Right forelimb (tissue), 1 donor: ENCODE measurements at places on chromosomes 2 and 18.
A peak's percentile ranks its signal among the peaks of the same experiment; 100 is the strongest.

DNA sequence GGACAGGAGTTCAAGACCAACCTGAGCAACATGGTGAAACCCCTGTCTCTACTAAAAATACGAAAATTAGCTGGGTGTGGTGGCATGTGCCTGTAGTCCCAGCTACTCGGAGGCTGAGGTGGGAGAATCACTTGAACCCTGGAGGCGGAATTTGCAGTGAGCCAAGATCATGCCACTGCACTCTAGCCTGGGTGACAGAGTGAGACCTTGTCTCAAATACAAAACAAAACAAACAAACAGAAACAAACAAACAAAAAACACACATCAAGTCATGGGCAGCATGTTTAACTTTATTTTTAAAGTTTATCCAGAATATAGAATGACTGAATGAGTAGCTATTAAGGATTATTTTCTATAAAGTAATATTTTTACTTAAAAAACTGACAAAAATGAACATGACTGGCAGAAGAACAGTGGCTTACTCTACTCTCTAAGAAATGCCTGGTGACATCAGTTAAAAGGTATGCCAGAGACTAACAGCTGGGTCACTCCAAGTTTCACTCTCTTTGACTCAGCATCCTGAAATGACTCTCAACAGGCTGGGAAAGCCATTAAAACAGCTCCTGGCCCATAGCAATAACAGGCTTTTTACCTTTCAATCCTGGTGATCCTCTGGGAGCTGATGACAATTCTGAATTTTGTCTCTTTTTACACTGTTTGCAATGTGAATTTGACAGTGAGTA is 281.6 kb upstream of the STON1 start:
- DNase-seq = no peak

DNA sequence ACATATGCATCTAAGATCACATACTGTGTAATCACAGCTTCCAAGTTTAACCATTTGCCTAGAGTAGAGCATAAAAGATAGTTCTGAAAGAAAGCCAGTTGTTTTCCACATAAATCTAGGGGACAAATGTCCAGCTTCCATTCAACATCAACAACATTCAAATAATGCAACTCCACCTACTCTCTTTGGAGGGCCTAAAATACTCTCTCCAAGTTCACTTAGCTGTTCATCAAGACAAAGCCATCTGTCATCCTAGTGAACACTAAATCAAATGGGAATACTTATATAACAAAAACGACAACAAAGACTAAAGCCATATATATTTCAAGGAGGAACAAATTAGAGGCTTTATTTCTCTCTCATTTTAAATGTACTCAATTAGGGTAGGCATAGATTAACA is 221.5 kb upstream of the CDH2 start:
- DNase-seq = no peak

DNA sequence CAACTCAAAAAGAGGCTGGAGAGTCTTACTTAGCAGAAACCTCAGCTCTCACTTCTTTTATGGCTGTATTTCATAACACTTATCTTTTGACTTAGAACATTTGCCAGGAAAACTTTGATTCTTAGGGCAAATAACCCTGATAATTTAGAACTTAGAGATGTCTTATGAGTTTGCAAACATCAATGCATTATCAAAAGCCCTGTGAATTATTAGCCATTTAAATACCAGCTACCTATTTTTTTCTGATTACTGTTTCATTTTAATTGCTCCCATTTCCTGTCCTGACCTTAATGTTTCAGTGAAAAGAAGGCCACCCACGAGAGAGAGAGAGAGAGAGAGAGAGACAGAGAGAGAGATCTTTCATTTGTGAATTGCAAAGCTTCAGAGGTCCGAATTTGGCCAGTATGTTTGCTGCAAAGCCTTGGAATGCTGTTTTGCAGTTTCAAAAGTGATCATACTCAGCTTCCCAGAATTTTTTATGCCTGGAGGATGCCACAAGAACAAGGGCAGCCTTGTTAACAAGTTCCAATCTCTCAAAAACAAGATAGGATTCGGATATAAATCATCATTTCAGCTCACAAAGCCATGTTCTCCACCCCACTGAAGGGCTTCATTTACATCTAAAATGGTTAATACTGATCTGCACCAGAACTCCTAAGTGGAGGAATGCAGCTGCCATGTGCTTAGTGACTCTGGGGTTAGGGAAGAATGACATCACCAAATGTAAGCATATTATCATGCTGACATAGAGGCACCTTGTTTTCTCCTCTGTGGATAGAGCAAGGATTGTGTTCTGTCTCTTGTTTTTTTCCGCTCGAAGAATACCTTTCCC is 478.2 kb downstream of the ARHGAP15 start:
- DNase-seq = no peak

GRCh38 chr18:75829091-75829490 is 401.6 kb upstream of the SMIM21 start:
- no peak for DNase-seq

GRCh38 chr18:44677933-44678332 is 2.8 kb upstream of the SETBP1 start:
- DNase-seq = no peak

DNA sequence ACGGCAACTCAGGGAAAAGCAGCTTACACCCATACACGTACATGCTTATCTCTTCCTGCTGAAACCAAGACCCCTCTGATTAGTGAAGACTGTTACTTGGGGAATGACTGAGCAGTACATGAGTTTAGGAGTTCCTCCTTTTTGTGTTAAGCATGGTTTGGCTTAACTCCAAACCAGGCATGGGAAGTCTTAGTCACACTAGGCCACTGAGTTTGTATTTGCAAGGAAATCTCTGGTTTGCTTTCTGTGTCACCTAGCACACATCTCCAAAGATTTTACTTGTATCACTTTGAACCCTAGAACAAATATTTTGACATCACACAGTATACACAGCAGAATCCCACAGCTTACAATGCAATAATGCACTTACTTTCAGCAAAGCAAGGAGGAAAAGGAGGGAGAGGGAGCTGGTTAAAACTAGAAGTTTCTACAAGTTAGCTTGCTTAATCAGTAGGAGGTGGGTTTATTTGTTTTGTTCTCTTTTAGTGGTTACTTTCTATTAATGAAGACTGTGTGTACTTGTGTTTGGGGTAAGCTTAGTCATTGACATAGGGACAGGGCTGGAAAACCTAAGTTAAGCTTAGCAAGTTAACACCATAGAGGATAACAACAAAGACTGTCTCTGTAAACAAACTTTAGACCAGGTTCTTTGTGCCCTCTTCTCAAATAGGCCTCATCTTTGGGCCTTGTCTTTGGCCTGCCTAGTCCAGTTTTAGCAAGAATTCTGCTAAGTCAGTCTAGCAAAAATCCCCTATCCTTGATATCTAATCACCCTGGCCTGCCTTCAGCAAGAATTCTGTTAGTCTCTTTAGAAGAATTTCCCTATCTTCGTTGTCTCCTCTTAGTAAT is 219.4 kb downstream of the MREG start:
- no peak for DNase-seq

DNA sequence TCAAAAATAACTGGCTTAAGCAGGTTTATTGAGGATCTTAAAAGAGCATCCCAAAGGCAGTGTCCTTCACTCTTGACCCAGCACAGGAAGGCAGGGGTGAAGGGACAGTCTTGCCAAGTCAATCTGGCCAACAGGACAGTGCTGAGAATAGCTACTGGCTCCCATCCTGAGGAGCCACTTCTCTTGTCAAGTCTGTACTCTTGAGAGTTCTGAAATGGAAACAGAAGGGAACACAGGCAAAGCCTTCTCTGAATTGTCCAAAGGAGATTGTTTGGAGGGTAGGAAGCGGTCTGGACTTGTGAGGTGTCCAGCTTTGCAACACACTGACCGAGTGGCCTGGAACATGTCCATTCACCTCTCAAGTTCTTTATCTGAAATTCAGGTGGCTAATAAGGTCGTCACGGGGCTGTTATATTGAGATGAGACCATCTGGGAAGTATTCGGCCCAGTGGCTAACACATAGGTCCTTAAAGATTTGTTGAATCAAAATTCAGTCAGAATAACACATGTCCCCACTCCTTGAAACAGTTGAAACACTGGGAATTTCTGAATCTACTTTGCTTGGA is 99.5 kb upstream of the FHL2 start:
- no peak for DNase-seq

DNA sequence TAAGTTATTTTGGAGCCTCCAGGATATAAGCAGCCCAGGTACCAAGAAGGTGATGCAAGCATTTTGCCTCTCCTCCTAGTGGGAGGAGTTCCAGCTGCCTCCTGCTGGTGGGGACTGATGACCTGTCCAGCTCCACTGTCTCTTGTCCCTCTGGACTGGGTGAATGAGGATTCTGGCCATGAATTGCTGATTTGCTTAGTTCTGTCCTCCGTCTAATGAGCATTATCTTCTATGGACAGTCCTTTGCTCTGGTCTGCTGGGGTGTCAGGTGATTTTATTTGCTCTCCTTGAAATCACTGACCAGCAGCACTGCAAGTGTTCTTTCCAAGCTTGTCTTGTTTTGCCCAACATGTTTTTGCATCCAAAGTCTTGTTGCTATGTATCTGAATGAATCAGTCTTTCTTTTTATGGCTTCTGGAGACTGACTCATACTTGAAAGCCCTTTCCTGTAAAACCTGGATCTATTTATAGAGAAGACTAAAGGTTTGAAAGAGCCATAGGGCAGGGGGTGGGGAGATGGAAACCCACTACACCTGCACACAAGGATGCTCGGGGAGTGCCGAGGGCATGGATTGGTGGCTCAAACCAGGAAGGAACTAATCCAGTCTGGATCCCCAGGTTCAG is 40.5 kb upstream of the EFHD1 start:
- no peak for DNase-seq

- DNase-seq = no peak
Observed at GRCh38 chr2:241215421-241215820, 26.9 kb downstream of the ANO7 start.

DNA sequence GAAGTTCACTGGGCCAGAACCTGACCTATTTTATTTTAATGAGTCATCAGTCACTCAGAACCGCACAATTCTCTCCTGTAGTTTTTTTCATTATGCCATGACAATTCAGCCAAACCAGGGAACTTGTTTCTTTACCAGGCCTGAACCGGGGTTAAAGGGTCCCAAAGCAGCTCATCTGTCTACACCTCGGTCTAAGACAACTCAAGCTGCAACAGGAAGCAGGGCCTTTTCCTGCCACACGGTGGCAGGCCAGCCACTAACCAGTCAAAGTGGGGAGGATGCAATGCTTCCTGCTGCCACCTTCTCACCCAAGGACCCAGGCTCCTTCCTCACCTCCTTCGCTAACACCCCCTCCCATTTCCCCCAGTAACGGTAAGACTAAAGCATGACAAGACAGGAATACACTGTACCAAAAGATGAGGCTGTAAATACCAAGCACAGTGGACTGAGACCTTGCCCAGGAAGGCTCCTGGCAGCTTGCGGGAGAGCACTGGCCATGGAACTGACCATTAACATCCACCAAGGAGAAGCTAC is 56.7 kb upstream of the ACKR3 start:
- DNase-seq = peak; percentile 63

GRCh38 chr18:50286391-50287027 is 983 bp downstream of the CXXC1 start:
- DNase-seq = peak; percentile 47
